ENCODE measurements at places on chromosomes 2 and 18.
A peak's percentile ranks its signal among the peaks of the same experiment; 100 is the strongest.

- H3K4me3 ChIP-seq: no peak overlapping the region
- peaks cover 1% of the 10 kb centered on the region for H3K27me3 ChIP-seq
- DNase-seq: peak; percentile 2
Observed at GRCh38 chr2:240786355-240786841, 33.6 kb downstream of the KIF1A start.

DNA sequence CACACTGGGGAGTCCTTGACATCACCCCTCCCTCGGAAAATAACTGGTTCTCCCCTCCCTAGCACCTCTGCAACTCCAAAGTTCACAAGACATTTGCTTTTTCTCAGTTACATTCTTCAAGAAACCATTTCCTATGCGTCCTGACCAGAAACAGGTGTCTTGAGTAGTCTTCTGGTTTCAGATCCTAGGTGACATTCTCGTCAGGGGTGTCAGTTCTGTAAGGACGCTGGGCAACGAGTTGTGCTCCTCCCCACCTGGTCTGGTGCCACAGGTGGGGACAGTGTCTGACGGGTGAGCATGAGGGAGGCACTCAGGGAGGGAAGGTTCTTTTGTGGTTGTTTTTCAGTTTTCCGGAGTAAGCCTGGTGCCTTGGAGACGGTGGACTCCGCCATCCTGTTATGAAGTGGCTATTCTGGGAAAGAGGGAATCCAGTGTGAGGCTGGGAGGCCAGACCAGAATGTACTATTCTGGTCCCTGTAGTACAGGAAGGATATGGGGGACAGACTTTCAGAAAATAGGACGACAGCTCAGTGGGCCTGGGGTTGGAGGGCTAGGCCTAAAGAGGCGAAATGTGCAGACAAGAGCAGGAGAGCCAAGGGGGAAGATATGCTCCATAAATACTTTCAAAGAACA lies 50.6 kb downstream of the EPAS1 start:
- peak overlapping the region; percentile 22 for H3K27ac ChIP-seq
- H3K27me3 ChIP-seq: peaks cover 2% of the 10 kb centered on the region
- H3K4me1 ChIP-seq: peaks cover 38% of the 10 kb centered on the region
- DNase-seq: no peak
- H3K36me3 ChIP-seq: no peaks in the 10 kb centered on the region

DNA sequence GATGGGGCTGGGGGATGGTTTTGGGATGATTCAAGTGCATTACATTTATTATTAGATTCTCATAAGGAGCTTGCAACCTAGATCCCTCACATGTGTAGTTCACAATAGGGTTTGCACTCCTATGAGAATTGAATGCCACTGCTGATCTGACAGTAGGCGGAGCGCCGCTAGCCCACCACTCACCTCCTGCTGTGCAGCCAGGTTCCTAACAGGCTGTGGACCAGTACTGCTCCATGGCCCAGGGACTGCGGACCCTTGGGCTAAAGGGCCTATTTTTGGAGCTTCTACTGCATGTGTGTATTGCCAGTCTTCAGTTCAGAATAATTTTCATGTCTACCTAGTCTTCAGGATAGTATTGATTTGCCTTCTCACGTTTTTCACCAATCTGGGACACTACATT lies 165.3 kb upstream of the TWIST2 start:
- peaks cover 4% of the 10 kb centered on the region for H3K4me1 ChIP-seq
- no peak overlapping the region for H3K27ac ChIP-seq
- peaks cover 25% of the 10 kb centered on the region for H3K27me3 ChIP-seq
- no peak overlapping the region for H3K4me3 ChIP-seq
- DNase-seq: no peak

DNA sequence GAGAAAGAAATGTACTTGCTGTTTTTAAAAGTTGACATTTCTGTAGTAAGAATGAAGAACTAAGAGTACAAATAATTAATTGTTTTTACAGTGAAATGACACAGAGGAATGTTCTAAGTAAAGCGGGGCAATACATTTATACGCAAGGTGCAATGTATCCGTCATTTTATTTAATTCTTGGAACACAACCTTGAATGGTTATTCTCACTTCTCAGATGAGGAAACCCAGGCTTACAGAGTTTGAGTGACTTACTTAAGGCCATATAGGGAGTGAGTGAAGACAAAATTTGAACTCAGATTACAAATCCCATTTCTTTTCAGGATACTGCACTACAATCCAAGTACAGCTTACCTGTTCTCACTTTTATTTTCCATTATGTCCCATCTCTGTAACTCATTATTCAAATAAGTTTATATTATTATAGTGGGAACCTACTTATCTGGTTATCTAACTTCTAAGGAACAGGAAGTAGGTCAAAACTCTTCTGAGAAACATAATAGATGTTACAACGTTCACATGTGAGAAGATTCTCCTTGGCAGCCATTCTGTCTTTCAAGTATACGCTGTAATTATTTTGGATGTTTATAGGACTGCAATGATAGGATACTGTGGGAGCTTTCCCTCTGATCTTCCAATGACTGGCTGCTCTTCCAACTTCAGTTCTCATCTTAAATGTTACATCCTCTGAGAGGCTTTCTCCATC lies 12.3 kb upstream of the STK17B start:
- no peaks in the 10 kb centered on the region for H3K27me3 ChIP-seq
- no peak for DNase-seq
- H3K4me3 ChIP-seq: peak overlapping the region; percentile 74
- H3K27ac ChIP-seq: peak overlapping the region; percentile 97
- H3K36me3 ChIP-seq: no peaks in the 10 kb centered on the region
- peaks cover 78% of the 10 kb centered on the region for H3K4me1 ChIP-seq

- H3K27me3 ChIP-seq: peaks cover 7% of the 10 kb centered on the region
- H3K4me3 ChIP-seq: no peak overlapping the region
- H3K27ac ChIP-seq: no peak overlapping the region
- no peaks in the 10 kb centered on the region for H3K4me1 ChIP-seq
- peaks cover 7% of the 10 kb centered on the region for H3K36me3 ChIP-seq
Observed at GRCh38 chr18:61681065-61681464, 211.7 kb downstream of the RNF152 start.

GRCh38 chr2:112625474-112626114 lies 20.1 kb upstream of the SLC20A1 start:
- H3K4me1 ChIP-seq: peaks cover 12% of the 10 kb centered on the region
- H3K27me3 ChIP-seq: no peaks in the 10 kb centered on the region
- no peak overlapping the region for H3K27ac ChIP-seq
- DNase-seq: no peak
- no peak overlapping the region for H3K4me3 ChIP-seq

DNA sequence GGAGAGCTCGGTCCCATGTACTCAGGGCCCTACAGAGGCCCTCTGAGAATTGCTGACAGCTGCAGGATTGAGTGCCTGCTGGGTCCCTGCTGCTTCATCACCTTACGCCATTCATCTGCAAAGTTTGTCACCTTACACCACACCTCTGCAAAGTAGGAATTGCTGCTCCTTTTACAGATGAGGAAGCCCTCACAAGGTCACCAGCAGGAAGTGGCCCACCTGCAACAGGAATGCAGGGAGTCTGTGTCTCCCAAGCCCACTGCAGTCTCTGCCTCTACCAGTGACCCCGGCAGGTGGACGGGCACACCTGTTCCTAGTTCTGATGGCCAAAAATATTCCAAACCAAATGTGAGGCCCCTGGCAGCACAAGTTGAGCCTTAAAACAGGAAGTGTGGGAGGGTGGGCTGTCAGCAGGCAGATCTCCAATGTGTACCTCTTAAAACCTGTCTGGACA lies 441.4 kb downstream of the NBAS start:
- DNase-seq: no peak
- H3K4me3 ChIP-seq: no peak overlapping the region
- H3K36me3 ChIP-seq: no peaks in the 10 kb centered on the region

DNA sequence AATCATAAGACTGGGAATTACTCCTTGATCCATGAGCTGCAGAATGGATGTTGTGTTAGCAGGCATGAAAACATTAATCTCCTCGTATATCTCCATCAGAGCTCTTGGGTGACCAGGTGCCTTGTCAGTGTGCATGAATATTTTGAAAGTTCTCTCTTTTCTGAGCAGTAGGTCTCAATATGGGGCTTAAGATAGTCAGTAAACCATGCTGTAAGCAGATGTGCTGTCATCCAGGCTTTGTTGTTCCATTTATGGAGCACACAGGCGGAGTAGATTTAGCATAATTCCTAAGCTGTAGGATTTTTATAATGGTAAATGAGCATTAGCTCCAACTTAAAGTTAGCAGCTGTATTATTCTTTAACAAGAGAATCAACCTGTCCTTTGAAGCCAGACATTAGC lies 160.3 kb downstream of the MYO1B start:
- DNase-seq: no peak
- H3K27me3 ChIP-seq: no peaks in the 10 kb centered on the region
- H3K27ac ChIP-seq: no peak overlapping the region
